ENCODE measurements at places on chromosomes 7 and 10.

DNA sequence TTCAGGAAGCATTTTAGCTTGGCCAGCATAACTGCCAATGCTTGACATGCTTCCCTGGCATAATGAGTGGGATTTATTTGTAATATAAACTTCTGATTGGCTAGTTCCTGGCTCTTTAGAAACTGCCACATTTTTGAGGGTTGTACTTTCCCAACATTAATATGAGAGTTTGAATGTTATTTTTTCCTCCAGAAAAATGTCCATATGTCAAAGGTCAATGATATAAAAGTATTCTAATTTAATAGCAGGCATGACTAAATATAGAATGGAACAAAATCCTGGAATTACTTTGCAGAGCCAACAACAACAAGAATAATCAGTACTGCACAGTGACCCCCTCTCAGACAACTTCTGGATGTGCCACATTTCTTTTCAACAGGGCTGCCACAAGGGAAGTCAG is 352.6 kb downstream of the PRPF18 start:
- no peak for DNase-seq

- DNase-seq, result no peak
Measured at GRCh38 chr10:4294271-4294670, 509.3 kb upstream of the KLF6 start.

DNA sequence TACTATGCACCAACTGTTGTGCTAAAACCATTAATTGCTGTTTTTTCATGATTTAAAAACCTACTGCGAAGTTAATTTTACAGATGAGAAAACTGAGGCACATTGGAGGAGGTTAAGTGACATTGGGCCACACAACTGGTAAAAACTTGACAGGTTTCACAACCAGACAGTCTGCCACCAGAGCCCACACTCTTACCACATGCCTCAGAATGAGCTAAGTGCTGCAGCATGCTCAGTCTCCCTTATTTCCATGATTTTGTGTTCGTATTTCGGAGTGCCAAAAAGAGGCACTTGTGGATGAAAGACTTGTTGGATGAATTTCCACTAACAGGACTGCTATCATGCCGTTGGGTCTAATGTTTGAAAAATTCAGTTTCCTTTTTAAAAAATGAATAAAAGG is 77.4 kb downstream of the PCLO start:
- no peak for DNase-seq

- no peak for DNase-seq
Measured at GRCh38 chr7:128838109-128838779, 8.0 kb downstream of the FLNC start.

GRCh38 chr10:70404787-70405036 is 767 bp downstream of the EIF4EBP2 start:
- DNase-seq, result no peak

GRCh38 chr7:139457153-139457946 is 26.1 kb downstream of the KLRG2 start:
- no peak for DNase-seq

DNA sequence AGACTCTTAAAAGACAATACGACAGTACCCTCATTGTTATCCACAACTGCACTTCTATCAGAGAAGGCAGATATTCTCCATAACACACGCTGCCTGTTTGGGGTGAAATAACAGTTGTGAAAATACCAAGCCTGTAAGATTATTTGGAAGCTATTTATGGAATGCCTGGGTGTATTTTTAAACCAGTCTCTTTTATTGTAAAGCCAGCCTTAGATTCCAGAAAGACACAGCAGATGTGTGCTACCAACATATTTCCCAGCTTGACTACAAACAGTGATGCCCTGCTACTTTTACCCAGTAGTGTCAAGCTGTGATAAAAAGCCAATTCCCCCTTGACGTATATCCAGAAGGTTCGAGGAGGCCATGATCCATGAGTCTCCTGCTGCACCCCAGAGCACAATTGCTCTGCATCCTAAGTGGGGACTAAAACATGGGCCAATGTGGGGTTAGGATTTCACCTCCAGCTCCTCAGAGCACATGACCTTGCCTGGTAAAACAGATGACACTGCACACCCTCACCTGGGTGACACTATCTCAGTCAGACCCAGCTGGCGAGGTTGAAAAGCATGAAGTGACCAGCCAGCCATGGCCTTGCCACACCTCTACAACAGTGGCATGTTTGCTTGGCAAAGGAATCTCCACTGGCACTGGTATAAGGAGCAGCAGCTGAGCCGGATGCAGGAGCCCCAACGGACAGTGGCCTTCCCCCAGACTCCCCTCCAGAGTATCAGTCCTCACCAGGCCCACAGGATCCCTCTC is 62.2 kb downstream of the GFRA1 start:
- DNase-seq, result no peak

DNA sequence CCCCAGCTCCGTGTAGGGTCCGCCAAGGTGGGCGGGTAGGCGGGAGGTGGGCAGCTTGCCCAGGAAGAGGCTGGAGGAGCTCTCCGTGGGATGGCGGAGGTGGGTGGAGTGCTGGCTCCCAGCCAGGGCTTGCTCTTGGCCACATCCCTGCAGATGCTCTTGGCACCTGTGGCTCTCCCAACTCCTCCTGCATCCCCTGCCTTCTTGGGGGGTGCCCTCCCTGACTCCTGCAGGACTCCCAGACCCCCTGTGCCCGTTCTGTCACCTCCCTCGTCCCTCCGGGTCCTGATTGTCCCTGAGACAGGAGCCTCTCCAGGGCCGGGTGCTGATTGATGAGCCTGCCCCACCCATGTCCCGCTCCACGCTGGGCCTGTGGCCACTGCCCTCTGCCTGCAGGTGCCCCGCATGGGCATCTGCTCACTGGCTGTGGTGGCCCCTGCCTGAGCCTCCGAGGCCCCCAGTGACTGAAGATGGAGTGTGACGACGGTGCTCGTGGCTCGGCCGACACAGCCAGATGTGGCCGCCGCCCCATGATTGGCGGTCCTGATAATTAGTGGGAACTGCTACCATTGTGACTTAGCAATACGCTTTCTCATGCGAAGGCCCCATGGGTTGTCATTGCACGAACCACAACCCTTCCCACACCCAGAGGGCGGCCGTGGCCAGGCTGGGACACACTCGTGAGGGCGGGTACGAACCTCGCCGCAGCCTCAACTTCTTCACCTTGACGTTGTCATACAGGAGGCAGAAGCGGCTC is 23.6 kb downstream of the CFAP46 start:
- DNase-seq, result no peak

DNA sequence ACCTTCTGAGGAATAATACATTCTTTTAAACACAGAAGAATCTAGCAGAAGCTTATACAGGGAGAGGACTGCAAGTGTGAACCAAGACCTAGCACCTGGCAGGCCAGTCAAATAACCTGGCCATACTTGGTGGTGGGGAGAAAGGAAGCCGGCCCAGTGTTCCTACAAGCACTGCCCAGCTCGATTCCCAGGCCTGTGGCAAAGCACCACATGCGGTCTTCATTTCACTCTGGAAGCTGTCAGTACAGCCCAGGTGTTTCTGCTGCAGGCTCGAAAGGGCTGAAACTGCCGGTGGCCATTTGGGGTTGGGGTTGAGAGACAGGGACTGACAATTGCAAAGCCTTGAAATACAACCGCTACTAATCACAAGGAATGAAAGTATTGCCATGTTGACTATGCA is 50.8 kb upstream of the EGFR start:
- DNase-seq, result no peak

GRCh38 chr7:112452102-112452888 is 2.0 kb downstream of the IFRD1 start:
- peak; percentile 22 for DNase-seq

- DNase-seq, result no peak
Measured at GRCh38 chr7:102310414-102310815, 23.7 kb downstream of the SH2B2 start.

DNA sequence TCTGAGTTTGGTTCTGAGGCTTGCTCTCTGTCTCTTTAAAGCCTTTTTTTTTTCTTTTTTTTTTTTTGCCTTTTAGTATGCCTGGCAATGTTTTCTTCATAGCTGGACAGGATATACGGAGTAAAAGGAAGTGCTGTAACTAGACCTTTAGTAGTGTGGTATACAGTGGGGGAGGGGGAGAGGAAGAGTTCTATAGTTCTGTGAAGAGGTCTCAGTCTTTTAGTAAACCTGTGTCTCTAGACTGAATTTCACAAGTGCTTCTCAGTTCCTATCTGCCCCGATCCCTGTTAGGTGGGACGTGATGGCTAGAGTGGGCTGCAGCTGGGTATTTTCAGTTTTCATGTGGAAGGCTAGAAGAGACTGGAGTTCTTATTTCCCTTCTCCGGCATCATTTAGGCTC is 3.1 kb upstream of the ABCC2 start:
- DNase-seq, result no peak

DNA sequence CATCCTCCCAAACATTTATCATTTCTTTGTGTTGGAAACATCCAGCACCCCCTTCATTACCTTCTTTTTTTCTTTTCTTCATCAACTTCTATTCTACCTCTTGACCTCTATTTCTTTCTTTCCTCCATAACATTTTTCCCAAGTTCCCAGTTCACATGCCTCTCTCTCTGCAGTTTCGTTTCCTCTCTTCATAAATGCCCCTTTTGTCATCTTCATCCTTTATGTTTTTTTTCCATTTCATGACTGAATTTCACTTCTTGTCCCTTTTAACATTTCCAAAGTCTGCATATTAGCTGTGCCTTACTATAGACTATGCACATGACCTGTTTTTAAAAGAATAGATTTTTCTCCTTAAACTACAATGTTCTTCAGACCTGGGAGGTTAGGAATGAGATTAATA is 23.7 kb downstream of the CPN1 start:
- DNase-seq, result no peak

- DNase-seq, result no peak
Measured at GRCh38 chr7:54345746-54346145, 196.4 kb upstream of the VSTM2A start.

GRCh38 chr7:44989132-44989531 is 10.3 kb upstream of the MYO1G start:
- no peak for DNase-seq

- no peak for DNase-seq
Measured at GRCh38 chr10:116888380-116889055, 39.2 kb downstream of the ENO4 start.

DNA sequence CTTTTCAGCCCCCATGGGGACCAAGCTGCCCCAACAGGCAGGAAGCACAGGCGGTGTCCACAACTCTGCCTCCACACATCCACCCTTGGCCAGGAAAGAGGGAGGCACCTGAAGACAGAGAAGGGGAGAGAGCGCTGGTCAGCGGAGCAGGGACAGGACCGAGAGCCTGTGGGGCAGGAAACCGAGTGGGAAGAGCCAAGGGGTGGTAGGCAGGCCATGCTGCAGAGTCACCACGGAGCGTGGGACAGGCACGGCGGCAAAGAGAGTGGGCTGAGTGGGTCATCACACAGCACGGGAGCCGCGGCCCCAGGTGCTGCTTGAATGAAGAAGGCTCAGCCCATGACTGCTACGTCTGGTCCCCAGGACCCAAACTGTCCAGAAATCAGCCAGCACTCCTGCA is 109.8 kb downstream of the PTPRN2 start:
- DNase-seq, result no peak

DNA sequence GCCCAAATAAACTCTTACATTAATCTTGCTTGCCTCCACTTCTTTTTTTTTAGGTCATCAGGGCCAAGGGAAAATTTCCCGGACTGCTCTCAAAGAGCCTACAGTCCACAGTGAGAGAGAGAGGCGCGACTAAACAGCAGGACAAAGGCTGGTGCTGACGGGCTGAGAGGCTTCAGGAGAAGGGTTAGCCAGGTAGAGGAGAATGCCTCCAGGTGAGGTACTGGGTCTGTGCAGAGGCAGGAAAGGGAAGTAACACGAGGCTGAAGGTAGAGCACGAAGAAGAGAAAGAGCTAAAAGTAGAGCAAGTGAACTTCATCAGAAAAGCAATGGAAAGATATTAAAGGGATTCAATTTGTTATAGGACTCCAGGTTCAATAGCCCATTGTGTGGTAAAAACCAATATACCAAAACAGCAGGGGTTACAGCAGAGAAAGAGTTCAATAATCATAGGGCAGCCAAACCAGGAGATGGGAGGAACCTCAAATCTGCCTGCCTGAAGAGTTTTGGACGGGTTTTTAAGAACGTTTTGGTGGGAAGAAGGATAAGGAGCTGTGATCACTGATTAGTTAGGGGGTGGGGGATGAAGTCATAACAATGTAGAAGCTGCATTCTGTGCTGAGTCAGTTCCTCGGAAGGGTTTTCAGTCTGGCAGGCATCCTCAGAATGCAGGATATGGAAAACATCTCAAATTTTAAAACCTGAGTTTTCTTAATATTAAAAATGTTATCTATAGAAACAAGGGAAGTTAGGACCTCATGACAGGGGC is 171.5 kb downstream of the AKR1D1 start:
- DNase-seq, result no peak

DNA sequence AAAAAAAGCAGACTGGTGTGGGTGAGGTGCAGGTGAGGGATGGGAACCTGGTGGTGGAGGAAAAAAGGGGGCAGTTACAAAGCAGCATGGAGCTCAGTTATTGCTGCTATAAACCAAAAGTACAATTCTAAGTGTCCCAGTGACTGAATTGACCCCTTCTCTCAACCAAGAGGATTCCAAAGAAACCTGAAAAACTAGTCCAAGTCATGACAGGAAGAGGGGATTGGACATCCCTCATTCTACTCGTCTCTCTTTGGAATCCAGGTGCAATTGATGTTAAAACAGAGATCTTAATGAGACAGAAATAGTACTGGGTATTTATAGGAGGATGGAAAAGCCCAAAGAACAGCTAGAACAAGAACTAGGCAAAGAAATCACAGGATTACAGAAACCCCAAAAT is 322.3 kb upstream of the IGFBP3 start:
- no peak for DNase-seq

- no peak for DNase-seq
Measured at GRCh38 chr7:44634187-44634838, 27.9 kb downstream of the OGDH start.

DNA sequence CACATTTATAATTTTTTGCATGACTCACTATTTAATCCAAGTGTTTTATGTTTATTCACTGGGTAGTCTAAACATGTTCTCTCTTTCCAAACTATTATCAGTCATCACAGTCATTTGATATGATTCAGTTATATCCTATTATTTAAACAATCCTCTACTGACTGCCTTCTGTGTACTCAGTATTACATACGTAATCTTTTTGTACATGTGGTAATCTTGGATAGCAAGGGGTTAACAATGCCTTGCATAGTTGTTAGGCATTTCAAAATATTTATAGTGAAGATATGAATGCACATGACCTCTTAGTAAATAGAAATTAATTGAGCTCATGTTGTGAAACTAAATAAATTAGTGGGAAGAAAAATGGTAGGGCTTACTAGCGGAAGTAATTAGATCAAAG is 379.4 kb upstream of the KIAA1217 start:
- no peak for DNase-seq

GRCh38 chr10:93488956-93489528 is 6.9 kb upstream of the MYOF start:
- DNase-seq, result no peak

GRCh38 chr7:81482600-81483186 is 287.2 kb downstream of the HGF start:
- DNase-seq, result no peak

GRCh38 chr7:120997882-120998474 is 9.5 kb downstream of the CPED1 start:
- no peak for DNase-seq

DNA sequence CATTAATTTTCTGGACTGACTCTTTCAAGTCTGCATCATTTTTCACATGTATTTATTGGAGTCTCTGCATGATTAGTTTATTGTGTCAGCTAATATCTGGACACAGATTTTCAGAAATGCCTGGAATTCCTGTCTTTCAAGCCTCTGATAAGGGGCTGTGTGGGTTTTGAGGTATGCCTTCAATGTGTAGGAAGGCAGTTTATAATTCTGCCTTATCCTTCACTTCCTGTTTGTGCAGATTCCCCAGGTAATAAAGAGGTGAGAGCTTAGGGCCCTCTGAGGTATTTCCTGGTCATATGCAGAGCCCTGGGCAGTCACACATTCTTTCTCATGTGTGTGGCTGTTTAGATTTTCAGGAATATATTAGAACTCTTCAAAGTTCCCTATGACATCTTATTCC is 79.4 kb upstream of the PRKCQ start:
- no peak for DNase-seq
